COR-L47 (cell line): ENCODE measurements at places on chromosomes 3 and 15.

DNA sequence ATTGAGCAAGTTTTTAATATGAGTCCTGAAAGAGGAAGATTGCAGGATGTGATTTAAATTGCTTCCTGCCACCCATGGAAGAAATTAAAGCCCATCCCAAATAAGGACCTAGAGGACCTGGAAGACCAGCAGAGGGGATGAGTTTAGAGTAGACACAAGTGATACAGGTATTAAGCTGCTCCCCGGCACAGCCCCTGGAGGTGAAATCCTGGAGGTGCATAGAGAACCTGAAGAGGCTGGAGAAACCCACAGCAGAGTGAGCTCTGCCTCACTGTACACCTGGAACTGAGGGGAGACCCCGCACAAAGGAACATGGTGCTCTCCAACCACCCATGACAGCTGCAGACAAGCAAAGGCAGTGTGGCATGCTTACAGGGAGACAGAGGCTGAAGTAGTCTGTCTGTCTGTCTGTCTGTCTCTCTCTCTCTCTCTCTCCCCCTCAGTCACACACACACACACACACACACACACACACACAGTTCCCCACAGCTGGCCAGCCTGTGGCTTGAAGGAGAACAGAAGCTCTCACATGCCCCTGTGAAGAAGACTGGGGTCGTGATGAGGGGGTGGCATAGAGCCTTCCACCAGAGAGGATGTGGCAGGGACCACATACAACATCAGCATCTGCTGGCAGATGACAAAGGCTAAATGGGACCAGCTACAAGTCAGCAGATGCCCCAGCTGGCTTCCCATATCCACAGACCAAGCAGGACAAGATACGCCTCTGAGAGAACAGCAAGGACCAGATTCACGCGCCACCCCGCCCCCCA, 38.1 kb downstream of the FSIP1 start:
- DNase-seq: no peak

DNA sequence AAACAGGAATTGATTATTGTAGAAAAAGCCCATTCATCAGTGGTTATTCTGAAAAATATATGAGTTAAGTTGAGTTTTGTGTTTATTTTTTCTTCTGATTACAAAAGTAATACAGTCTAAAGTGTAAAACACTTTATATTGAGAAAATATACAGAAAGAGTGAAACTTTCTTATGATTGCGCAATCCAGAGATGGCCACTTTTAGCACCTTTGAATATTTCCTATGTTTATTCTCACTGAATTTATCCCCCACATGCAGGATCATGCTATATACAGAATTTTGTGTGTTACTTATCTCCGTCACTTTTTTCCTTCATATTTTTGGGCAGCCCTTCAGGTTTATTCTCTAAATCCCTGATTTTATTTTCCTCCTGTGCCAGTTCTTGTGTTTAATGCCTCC, 285.2 kb downstream of the NAALADL2 start:
- DNase-seq: no peak

DNA sequence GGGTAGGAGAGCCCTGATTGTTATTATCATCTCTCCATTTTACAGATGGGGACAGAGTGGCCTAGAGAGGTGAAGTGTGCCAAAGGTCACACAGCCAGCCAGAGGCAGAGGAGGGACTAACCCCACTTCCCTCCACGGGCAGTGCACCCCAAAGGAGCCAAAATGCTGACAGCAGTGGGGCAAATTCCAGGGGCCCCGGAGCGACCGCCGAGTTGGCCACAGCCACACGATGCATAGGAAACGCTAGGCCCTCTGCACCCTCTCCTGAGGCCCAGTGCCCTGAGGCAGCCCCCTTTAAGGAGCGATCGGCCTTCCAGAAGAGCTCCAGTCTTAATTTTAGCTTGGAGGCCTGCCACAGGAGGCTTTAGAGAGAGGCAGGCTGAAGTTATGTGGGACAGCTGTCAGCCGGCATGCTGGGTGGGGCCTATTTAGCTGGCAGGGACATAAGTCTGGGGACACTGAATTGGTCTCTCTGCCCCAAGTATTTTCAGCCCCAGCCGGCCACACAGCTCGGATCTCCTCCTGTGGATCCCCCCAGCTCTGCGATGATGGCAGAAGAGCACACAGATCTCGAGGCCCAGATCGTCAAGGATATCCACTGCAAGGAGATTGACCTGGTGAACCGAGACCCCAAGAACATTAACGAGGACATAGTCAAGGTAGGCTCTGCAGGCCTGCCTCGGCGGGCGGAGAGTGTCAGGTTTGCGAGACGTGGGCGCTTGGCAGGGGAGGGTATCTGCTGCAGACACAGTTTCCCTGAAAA, at the start of gene CAV3:
TSS of gene CAV3 (plus strand) at position 471 of the 763 bp plus-strand sequence. CDS start at position 546, 75 bp downstream.
- no peak for DNase-seq

DNA sequence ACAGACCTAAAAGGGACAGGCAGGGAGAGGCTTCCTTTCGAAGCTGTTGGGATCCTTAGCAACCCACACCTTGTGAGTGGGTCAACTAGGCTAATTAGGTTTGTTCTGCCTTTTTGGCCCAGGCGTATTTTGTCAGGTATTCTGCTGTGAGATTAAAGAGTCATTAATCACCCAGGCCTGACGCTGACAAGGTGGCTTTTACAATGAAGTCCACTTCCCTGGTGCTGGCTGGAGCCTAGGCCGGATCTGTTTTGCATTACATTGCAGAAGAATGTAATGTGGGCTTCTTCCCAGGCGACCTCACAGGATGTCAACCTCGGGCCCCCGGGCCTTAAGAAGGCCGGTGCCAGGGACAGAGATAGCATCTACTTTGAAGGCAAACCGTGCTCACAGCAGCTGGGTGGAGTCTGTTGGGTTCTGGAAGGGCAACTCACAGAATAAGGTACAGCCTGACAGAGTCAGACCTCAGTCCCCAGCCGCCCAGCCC, 76.9 kb downstream of the HES1 start:
- DNase-seq: no peak

- DNase-seq: no peak
These were observed 27.6 kb upstream of the CXCR6 start for GRCh38 chr3:45915518-45916231.

GRCh38 chr15:63502137-63502766, 2.1 kb upstream of the USP3 start:
- no peak for DNase-seq

DNA sequence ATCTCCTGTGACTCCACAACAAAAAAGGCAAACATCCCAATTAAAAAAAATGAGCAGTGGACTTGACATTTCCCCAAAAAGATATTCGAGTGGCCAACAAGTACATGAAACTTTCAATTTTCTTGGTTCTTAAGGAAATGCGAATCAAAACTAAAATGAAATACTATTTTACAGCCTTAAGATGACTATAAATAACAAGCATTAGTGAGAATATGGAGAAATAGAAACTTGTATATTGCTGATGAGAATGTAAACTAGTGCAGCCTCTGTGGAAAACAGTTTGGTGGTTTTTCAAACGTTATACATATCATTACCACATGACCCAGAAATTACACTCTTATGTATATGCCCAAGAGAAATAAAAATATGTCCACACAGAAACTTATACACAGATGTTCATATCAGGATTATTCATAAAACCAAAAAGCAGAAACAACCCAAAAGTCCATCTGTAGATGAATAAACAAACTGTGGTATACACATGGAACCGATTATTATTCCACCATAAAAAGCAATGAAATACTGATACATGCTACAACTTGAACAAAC, 153.2 kb upstream of the GPR149 start:
- DNase-seq: no peak

DNA sequence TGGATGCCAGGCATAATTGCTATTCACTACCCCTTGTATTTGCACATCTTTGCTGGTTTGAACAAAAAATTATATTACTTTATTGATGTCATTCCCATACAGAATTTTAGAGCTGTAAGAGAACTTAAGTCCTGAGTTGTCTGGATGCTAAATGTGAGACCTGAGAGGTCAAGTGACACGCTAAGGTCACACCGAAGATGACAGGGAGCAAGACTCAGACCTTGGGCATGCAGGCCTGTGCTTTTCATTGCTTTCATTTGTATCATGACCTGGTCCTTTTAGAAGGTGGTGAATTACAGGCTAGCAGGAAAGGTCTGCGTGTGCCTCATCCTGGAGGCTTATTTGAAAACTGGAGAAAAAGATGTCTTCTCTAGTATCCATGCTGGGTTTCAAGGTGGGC, 312.0 kb upstream of the RASGRP1 start:
- DNase-seq: no peak

DNA sequence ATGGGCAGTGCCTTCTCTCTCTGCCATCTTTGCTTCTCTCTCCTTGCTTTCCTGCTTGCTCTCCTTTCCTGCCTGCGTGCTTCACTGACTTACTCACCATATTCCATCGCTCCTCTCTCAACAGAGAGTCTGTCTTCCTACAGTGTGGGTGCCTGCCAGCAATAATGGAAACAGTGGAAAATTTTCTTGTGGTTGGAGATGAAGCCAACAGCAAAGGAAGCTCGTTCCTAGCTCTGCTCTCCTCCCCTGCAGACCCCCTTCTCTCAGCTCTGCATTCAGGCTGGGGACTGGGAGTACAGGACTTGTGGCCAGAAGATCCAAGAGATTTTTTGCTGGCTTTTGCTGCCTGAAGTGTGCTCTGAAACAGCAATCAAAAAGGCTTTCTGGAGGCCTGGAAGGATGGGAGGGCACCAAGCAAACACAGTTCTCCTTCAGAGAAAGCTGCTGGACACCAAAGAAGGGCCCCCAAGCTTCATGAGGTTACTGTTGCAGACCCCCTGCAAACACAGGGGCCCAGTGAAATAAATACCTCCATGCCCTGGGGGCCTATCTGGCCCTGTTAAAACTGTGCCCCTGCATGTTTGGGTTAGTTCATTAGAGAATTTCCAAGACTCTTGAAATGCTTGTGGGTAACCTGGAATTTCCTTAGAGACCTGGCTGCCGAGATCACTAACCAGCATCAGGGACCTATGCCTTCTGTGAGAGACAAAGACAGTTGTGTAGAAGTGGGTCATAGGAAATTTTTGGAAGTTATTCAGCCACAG, 149.9 kb upstream of the RASGRP1 start:
- DNase-seq: no peak

- no peak for DNase-seq
These were observed 5.0 kb downstream of the JMJD7 start for GRCh38 chr15:41832875-41833274.

DNA sequence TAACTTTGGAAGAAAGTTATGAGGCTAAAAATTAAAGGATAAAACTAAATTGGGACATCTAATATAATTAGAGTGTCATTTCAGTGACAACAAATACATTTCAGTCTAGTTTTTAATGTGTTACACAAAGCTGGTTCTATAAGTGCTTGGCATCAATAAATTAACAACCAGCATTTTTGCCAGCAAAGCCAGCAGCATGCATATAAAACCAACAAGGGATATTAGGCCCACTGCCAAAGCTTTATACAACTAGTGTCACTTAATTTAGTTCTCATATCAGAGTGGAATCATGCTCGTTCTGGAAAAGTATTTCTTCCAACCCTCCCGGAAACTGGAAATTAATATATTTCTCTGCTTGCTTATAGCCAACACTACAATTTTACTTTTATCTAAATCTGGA, 88.8 kb downstream of the THBS1 start:
- DNase-seq: no peak

DNA sequence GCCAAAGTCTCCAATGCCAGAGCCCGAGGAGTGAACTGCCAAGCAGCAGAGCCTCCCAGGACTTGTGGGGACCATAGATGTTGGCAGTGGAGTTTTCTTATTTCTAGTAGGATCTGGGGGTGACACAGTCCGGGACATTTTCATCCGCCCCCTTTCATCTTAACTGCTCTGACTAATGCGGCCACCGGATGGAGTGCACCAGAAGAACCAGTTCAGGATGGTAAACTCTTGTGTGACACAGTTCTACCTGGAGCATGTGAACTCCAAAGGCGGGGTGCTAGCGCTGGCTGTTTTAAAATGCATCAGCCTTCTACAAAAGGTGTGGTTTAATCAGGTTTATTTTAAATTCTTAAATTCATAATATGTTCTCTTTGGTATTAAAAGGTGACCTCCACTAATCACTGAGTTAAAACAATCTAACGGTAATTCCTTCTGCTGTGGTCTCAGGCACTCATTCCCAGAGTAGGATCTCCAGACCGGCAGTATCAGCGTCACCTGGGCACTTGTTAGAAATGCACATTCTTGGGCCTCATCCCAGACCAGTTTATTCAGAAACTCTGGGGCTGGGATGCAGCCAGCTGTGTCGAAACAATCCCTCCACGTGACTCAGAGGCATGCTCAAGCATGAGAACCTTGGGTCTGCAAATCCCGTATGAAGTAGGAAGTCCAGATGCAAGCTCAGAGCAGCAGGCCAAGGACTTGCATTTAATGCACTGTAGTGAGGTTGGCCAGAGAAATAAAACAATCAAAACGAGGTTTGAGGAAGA, 105.5 kb downstream of the GABRB3 start:
- DNase-seq: no peak

GRCh38 chr3:129591932-129592331, 14.5 kb downstream of the PLXND1 start:
- DNase-seq: no peak

DNA sequence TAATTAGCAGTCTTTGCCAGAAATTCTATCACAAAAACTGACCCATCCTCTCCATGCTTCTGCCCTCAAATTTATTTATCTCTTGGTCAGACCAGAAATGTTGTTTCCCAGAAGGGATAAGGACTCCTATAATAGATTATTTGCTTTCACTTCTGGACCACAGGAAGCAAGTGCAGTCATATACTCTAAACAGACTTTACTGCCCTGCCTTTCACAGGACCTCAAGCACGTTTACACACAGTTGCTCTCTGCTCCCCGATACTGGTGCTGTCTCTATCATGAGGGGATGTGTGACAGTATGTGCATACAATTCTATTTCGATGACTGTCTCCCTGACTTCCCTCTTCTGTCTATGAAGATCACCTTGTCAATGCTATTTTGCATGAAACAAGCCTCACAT, 205.5 kb upstream of the TGFBR2 start:
- no peak for DNase-seq

- no peak for DNase-seq
These were observed 107.4 kb downstream of the VGLL4 start for GRCh38 chr3:11536132-11536935.

GRCh38 chr3:161051856-161052255, 53.3 kb downstream of the B3GALNT1 start:
- no peak for DNase-seq

GRCh38 chr15:68278345-68278594, 725 bp downstream of the FEM1B start:
- no peak for DNase-seq

DNA sequence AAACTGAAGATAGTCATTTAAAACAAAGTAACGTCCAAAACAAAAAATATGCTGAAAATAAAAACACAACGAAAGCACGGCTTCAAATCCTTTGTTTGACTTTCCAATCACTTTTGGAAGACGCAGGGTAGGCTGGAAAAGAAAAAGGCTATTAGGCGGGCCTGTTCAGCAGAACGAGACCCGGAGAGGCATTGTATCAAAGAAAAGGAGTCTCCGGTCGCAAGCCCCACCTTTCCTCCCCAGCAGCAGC, 691 bp downstream of the SENP7 start:
- DNase-seq: no peak

GRCh38 chr3:189365609-189366564, 194.1 kb downstream of the TPRG1 start:
- no peak for DNase-seq

- no peak for DNase-seq
These were observed 142.6 kb downstream of the RPLP1 start for GRCh38 chr15:69595009-69595791.

- DNase-seq: no peak
These were observed 24.5 kb upstream of the BCL6 start for GRCh38 chr3:187769771-187770170.
